Breast epithelium (tissue), 4 donors: ENCODE measurements at places on chromosomes 4 and X. TPM values are rescaled to one million over a fixed set of nuclear protein-coding genes. Genes with fewer than 3 reads are reported as not detected.

- DNase-seq: no peak
Observed at GRCh38 chr4:130479674-130480073, 1383.7 kb downstream of the C4orf33 start.

NPY5R gene
- 1.6 TPM for total RNA-seq

FAM47E gene
- 6.1 TPM for total RNA-seq

- no peak for DNase-seq
Observed at GRCh38 chr4:121370729-121371325, 10.0 kb downstream of the QRFPR start.

DNA sequence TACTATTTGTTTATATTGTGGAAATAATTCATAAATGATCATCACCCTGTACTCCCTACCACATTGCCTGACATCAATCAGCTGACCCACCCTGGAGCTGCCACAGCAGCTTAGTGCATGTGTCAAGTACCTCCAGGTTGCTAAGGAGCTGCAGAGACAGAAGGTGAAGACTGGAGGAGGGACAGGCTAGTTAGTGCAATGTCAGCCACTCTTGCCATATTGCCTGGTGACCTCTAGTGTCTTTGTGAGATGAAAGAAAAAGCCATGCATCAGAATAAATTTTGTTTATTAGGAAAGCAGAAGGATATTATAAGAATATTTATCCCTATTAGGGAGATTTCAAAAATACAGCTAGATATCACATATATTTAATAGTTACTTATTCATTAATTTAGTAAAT lies 243.9 kb upstream of the FAT4 start:
- no peak for DNase-seq
